CD4-positive, alpha-beta T cell (primary cell): ENCODE measurements at places on chromosomes 2 and 18. TPM values are rescaled to one million over a fixed set of nuclear protein-coding genes. Genes with fewer than 3 reads are reported as not detected.

GRCh38 chr2:120856421-120856862 is 120.8 kb downstream of the GLI2 start:
- peaks cover 3% of the 10 kb centered on the region for H3K27me3 ChIP-seq
- no peak overlapping the region for H3K27ac ChIP-seq
- H3K36me3 ChIP-seq: no peaks in the 10 kb centered on the region
- H3K4me1 ChIP-seq: no peaks in the 10 kb centered on the region

- no peak overlapping the region for H3K27ac ChIP-seq
- no peaks in the 10 kb centered on the region for H3K27me3 ChIP-seq
- no peak for DNase-seq
Observed at GRCh38 chr2:119064567-119064966, 94.0 kb downstream of the C1QL2 start.

- H3K36me3 ChIP-seq: no peaks in the 10 kb centered on the region
- H3K27ac ChIP-seq: no peak overlapping the region
- no peaks in the 10 kb centered on the region for H3K4me1 ChIP-seq
- no peaks in the 10 kb centered on the region for H3K27me3 ChIP-seq
- no peak for DNase-seq
Observed at GRCh38 chr2:133061874-133062593, 392.0 kb upstream of the LYPD1 start.

GRCh38 chr2:37837628-37838328 is 87.3 kb upstream of the RMDN2 start:
- no peak overlapping the region for H3K27ac ChIP-seq
- H3K4me1 ChIP-seq: no peaks in the 10 kb centered on the region
- H3K4me3 ChIP-seq: no peak overlapping the region
- H3K27me3 ChIP-seq: no peaks in the 10 kb centered on the region
- no peaks in the 10 kb centered on the region for H3K36me3 ChIP-seq

PLB1 gene
- total RNA-seq: 1.6 TPM

LDLRAD4 gene
- total RNA-seq: 52.7 TPM

GRCh38 chr18:73232933-73233332 is 365.1 kb upstream of the NETO1 start:
- no peak for DNase-seq
- no peaks in the 10 kb centered on the region for H3K36me3 ChIP-seq
- no peak overlapping the region for H3K4me3 ChIP-seq
- no peaks in the 10 kb centered on the region for H3K27me3 ChIP-seq

- H3K27ac ChIP-seq: no peak overlapping the region
- no peak overlapping the region for H3K4me3 ChIP-seq
- H3K36me3 ChIP-seq: peaks cover 27% of the 10 kb centered on the region
- no peak for DNase-seq
- no peaks in the 10 kb centered on the region for H3K4me1 ChIP-seq
- H3K27me3 ChIP-seq: no peaks in the 10 kb centered on the region
Observed at GRCh38 chr2:202782940-202783558, 88.5 kb downstream of the ICA1L start.

TSPYL6 gene
- total RNA-seq: not detected

DNA sequence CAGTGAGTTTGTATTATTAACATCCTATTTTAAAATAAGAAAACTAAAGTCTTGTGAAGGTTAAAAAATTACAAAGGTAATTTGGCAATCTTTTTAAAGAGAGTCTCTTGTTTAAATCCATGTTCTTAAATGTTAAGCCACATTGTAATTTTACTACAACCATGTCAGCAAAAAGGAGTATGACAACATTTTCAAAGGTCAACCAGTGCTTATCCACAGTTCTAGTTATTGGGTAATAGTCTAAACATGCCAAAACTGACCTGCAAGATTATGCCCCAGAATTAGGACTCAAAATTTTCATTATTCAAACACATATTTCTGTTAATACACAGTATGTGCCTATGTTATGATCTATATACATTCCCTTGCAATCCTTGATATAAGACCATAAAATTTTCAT is 1312.6 kb upstream of the CHAC2 start:
- DNase-seq: no peak
- H3K4me1 ChIP-seq: no peaks in the 10 kb centered on the region
- no peaks in the 10 kb centered on the region for H3K36me3 ChIP-seq
- H3K27ac ChIP-seq: no peak overlapping the region
- H3K27me3 ChIP-seq: no peaks in the 10 kb centered on the region

- no peaks in the 10 kb centered on the region for H3K36me3 ChIP-seq
- no peaks in the 10 kb centered on the region for H3K27me3 ChIP-seq
- DNase-seq: no peak
- H3K27ac ChIP-seq: no peak overlapping the region
- H3K4me3 ChIP-seq: no peak overlapping the region
- H3K4me1 ChIP-seq: no peaks in the 10 kb centered on the region
Observed at GRCh38 chr2:152227969-152228592, 52.5 kb upstream of the STAM2 start.

- no peak for DNase-seq
- H3K4me1 ChIP-seq: no peaks in the 10 kb centered on the region
- no peaks in the 10 kb centered on the region for H3K27me3 ChIP-seq
- H3K27ac ChIP-seq: no peak overlapping the region
- H3K4me3 ChIP-seq: no peak overlapping the region
Observed at GRCh38 chr2:191929288-191929687, 82.4 kb upstream of the CAVIN2 start.

HMSD gene
- total RNA-seq: not detected

GRCh38 chr18:63464434-63464833 is 12.3 kb upstream of the SERPINB5 start:
- no peaks in the 10 kb centered on the region for H3K36me3 ChIP-seq
- no peak overlapping the region for H3K27ac ChIP-seq
- H3K4me3 ChIP-seq: no peak overlapping the region

DNA sequence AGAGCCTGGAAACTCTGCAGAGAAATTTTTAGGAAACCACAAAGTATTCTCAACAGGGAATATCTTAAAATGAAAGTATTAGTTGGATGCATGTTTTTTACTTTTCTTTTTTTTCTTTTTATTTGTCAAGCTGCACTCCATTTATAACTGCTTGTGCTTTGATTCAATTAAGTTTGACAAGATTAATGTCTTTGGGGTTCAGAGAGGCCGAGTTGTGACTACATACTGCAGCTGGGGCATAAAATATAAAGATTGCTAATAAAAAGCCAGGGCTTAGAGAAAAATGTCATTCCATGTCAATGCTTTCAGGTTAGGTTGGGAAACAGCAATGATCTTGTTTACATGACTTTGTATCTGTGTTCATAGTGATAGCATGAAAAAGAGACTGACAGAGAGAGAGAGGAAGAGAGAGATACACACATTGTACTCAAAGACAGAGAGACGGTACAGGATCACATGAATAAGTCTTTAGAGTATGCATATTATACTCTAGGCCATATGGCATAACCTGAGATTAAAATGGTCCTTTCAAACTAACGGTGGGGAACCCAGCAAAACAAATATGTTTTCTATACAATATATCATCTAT is 1022.3 kb upstream of the CNTNAP5 start:
- H3K4me1 ChIP-seq: no peaks in the 10 kb centered on the region
- no peaks in the 10 kb centered on the region for H3K27me3 ChIP-seq
- H3K4me3 ChIP-seq: no peak overlapping the region
- H3K36me3 ChIP-seq: no peaks in the 10 kb centered on the region
- H3K27ac ChIP-seq: no peak overlapping the region

DNA sequence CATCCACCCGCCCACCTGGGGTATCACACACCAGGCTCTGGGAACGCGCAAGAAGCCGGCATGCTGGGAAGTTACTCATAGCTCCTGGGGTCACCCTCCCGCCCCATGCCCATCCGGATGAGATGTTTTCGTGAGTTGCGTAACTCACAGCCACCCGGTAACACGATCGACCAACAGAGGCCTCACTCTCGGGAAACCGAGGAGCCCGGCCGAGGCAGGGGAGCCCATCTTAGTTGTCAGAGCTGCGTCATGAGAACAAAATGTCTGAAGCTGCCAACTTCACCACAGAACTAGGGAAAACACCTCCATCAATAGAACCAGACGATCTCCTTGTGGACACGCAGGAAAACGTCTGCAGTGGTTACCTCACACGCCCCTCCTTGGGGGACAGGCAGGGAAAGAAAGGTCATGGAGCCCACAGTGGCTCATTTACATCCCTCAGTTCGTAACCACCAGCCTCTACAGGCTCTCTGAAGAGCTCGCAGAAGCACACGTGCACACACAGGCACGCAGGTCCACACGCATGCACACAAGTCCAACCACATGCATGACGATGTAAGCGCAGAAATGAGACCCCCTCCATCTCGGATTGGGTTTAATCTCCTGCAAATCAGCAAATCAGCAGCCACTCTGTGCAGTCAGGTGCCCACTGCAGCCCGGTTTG is 26.2 kb downstream of the ADI1 start:
- no peak for DNase-seq
- H3K27me3 ChIP-seq: no peaks in the 10 kb centered on the region
- H3K4me1 ChIP-seq: no peaks in the 10 kb centered on the region
- H3K27ac ChIP-seq: no peak overlapping the region
- H3K4me3 ChIP-seq: no peak overlapping the region

DNA sequence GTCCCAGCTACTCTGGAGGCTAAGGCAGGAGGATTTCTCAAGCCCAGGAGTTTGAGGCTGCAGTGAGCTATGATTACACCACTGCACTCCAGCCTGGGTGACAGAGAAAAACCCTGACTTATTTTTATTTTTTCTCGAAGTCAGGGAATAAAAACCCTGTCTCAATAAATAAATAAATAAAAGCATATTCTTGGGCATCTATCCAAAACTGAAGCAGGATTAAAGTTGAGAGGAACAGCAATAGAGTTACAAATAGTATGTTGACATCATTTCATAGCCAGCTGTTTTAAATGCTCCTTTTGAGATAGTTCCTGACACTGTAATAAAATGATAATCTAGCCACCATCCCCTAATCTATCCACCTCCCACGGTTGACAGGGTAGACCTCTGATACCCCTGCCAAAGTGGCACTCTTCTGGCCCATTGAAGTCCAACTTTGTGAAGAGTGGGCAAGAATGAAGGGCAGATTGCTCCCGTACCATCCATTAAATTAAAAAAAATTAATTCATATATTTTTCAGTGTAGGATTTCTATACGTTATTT is 42.3 kb upstream of the LPIN2 start:
- DNase-seq: no peak
- H3K4me1 ChIP-seq: peaks cover 51% of the 10 kb centered on the region
- H3K36me3 ChIP-seq: no peaks in the 10 kb centered on the region
- H3K27ac ChIP-seq: no peak overlapping the region
- no peaks in the 10 kb centered on the region for H3K27me3 ChIP-seq

- no peak for DNase-seq
- H3K27ac ChIP-seq: no peak overlapping the region
- H3K36me3 ChIP-seq: no peaks in the 10 kb centered on the region
- H3K27me3 ChIP-seq: peaks cover 2% of the 10 kb centered on the region
- H3K4me1 ChIP-seq: no peaks in the 10 kb centered on the region
Observed at GRCh38 chr2:101089419-101089818, 61.8 kb downstream of the TBC1D8 start.

- no peak overlapping the region for H3K27ac ChIP-seq
- no peak overlapping the region for H3K4me3 ChIP-seq
- DNase-seq: no peak
- H3K4me1 ChIP-seq: peaks cover 6% of the 10 kb centered on the region
- no peaks in the 10 kb centered on the region for H3K36me3 ChIP-seq
- no peaks in the 10 kb centered on the region for H3K27me3 ChIP-seq
Observed at GRCh38 chr2:108927405-108927804, 61.6 kb downstream of the EDAR start.

DNA sequence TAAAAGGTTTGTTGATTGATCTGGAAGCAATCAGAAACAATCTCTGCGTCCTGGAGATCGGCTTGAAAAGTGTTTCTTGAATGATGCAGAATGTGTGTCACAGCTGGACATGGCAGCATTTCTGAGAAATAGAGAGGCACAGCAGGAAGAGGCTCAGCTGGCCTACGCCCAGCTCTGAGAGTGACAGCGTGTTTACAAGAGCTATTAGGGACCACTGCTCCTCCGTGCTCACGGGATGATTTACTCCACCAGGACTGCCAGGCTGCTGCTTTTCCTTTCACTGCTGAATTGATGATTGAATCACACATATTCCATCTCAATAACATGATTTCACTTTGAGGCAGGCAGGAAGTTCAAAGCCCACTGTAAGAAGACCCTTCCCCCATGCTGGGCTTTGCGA is 62.8 kb downstream of the GALNT14 start:
- no peak for DNase-seq
- H3K4me1 ChIP-seq: no peaks in the 10 kb centered on the region
- H3K27ac ChIP-seq: no peak overlapping the region
- no peaks in the 10 kb centered on the region for H3K36me3 ChIP-seq
- H3K4me3 ChIP-seq: no peak overlapping the region

RNU2-63P gene
- total RNA-seq: 2.6 TPM

ITGAV gene
- 3.7 TPM for total RNA-seq

- no peak for DNase-seq
- H3K27ac ChIP-seq: no peak overlapping the region
- H3K27me3 ChIP-seq: no peaks in the 10 kb centered on the region
Observed at GRCh38 chr2:201908901-201909300, 102.6 kb downstream of the CDK15 start.

DNA sequence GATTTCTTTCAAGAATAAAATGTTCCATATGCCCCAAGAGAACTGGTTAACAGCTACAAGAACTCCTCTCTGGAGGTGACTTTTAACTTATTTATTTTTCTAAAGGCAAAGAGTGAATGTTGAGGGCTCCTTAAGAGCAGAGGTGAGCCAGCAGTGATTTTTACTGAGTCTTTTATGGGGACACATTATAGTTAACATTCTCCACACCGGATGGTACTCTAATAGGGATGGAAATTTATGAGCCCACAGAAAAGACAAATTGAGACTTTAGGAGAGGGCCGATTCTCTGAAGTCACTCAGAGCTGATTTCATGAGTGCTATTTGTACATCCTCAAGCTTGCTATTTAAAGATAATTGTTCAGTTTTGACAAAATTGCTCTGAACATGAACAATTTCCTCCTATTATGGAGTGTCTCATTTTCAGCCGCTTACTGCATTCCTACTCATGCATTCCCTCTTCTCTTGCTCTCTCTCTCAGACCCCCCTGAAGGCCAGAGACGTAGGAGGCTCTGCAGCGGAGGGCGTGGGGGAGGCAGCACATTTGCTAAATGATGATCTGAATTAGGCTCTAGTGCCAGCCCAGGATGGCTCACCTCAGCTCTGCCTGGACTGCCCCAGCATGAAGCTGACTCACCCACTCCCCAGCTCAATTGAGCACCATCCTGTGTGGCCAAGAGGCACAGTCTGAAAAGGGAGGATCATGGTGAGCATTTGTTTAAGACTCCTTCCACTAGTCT is 5.9 kb upstream of the RPL37A start:
- H3K27ac ChIP-seq: no peak overlapping the region
- H3K27me3 ChIP-seq: no peaks in the 10 kb centered on the region
- no peak overlapping the region for H3K4me3 ChIP-seq
- no peaks in the 10 kb centered on the region for H3K36me3 ChIP-seq
- peaks cover 5% of the 10 kb centered on the region for H3K4me1 ChIP-seq

- H3K27me3 ChIP-seq: no peaks in the 10 kb centered on the region
- no peak overlapping the region for H3K4me3 ChIP-seq
- no peak overlapping the region for H3K27ac ChIP-seq
Observed at GRCh38 chr2:189018631-189019030, 44.5 kb downstream of the COL3A1 start.

- H3K27me3 ChIP-seq: no peaks in the 10 kb centered on the region
- H3K36me3 ChIP-seq: no peaks in the 10 kb centered on the region
- H3K27ac ChIP-seq: no peak overlapping the region
- no peak for DNase-seq
- H3K4me1 ChIP-seq: peaks cover 4% of the 10 kb centered on the region
Observed at GRCh38 chr2:85718885-85719492, 24.8 kb downstream of the GNLY start.

LYPD6B gene
- total RNA-seq: not detected

ARL4C gene
- 469 TPM for total RNA-seq

HOXD9 gene
- not detected for total RNA-seq
